ENCODE measurements at places on chromosomes 2 and 18.

DNA sequence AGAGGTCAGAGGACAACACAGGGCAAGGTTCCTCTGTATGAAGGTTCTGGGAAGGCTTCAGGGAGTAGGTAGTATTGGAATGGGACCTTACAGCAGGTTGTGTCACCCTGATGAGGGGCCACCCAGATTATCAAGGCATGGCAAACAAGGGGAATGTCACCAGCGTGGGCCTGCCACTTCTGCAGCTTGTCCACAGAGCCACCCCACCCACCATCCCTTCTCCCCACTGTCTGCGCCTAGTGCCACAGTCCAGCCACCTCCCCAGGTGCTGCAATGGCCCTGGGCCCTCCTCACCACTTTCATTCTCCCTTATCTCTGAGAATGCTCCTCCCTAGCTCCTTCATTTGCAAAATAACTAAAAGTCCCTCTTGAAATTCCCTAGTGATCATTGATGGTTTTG is 170.3 kb downstream of the TTC32 start:
- DNase-seq: no peak

DNA sequence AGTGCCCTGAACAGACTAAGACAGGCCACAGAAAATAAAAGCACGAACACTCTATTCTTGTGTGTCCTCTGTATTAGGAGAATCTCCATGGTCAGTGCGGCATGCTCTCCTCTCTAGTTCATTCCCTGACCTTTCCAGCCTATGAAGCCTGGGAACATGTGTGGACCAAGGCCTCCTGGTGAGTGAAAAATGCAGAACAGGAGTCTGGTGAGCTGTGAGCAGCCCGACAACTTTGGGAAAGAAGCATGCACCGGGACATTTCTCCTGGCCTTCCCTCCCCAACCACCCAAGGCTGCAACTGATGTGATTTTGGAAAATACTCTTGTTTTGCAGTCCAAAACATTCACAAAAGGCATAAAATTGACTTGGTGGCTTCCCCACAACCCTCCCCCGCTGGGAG is 878.3 kb upstream of the ID2 start:
- DNase-seq: no peak

DNA sequence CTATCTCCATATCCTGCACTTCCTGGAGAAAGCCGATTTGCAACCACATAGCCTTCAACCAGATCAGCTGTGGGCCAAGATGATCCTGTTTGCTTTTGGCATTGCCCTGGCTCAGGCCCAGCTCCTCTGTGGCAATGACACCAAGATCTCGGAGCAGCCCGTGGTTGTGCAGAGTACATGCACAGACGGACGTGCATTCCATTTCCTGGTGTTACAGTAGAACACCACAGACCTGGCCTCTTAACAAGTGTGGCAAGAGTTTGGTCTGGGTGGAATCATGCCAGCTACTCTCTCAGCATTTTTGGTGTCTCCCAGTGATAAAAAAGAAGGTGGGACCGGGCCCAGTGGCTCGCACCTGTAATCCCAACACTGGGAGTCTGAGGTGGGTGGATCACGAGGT is 20.0 kb downstream of the MALT1 start:
- no peak for DNase-seq

GRCh38 chr18:813172-814071 is 1.4 kb upstream of the YES1 start:
- peak; percentile 98 for DNase-seq

DNA sequence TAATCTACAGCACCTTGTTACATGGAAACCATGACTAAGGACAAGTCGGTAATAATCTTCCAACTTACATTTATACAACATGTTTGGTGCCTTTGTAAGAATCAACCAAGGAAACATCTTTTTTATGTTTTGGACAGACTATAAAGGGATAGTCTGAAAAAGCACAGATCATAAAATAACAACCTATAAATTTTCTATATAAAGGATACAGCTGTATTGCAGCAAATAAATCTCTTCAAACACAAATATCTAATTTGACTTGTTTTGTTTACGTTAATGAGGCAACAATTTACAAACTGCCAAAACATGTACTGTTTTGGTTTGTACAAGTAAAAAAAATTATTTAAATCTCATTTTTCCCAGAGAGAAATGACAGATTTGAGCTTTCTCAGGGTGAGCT is 92.5 kb downstream of the SRBD1 start:
- DNase-seq: no peak

- peak; percentile 55 for DNase-seq
Measured at GRCh38 chr2:136141510-136142149, 23.7 kb upstream of the CXCR4 start.

GRCh38 chr2:56211048-56211447 is 27.3 kb downstream of the CCDC85A start:
- DNase-seq: no peak

- DNase-seq: no peak
Measured at GRCh38 chr18:22339913-22340312, 77.8 kb downstream of the CTAGE1 start.

DNA sequence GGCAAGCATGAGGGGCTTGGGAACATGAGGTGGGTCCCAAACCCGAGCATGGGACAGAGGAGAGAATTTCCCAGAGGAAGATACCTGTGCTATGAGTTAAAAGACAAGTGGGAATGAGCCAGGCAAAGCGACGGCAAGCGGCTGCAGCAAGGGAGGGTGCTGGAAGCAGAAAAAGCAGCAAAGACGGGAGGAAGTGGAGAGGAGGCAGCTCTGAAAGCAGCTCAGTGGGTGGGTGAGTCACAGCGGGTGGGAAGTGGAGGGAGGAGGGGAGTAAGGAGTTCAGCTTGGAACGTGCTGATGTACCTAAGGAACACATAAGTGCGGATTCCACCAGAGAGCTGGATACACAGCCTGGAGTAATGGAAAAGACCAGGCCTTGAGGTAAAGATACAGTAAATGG is 41.4 kb downstream of the THUMPD2 start:
- no peak for DNase-seq

DNA sequence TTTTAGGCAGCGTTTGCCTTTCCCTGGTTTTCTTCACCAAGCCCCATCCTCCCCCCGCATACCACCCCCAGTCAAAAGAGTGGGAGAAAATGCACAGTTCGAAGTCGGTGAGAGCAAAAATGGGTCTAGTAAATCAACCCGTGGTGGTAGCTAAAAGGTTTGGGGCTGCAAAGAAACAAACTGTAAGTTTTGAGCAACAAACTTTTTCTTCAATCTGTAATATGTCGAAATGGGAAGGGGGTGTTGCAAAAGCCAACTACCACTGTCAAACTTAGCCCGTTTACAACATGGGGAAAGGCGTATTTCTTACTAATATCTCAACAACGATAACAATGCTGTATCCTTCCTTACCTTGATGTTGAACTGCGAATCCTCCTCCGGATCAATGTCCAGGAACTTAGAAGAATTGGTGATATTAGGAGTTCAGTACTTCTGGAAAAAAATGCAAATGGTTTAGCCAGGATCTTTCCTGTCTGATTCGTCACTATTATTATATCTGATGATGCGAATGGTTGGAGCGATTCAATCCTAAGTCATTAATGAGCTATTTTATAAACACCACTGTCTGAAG is 2.4 kb upstream of the SATB2 start:
- peak; percentile 47 for DNase-seq

DNA sequence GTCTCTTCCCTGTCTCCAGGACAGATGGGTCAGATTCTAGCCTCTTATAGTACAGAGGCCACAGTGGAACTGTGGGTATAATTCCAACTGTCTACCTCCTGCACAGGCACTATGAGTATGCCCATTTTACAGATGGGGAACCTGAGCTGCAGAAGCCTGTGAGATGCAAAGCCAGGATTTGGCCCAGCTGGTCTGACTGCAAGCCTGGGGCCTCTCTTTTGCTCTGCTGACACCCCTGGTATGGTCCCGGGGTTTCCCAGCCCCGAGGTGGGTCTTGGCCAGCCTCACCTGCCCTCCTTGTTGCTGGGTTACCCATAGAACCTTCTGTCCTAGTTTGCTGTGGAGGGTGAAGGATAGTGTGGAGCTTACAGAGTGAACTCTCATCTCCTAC is 9.8 kb downstream of the HS6ST1 start:
- no peak for DNase-seq

DNA sequence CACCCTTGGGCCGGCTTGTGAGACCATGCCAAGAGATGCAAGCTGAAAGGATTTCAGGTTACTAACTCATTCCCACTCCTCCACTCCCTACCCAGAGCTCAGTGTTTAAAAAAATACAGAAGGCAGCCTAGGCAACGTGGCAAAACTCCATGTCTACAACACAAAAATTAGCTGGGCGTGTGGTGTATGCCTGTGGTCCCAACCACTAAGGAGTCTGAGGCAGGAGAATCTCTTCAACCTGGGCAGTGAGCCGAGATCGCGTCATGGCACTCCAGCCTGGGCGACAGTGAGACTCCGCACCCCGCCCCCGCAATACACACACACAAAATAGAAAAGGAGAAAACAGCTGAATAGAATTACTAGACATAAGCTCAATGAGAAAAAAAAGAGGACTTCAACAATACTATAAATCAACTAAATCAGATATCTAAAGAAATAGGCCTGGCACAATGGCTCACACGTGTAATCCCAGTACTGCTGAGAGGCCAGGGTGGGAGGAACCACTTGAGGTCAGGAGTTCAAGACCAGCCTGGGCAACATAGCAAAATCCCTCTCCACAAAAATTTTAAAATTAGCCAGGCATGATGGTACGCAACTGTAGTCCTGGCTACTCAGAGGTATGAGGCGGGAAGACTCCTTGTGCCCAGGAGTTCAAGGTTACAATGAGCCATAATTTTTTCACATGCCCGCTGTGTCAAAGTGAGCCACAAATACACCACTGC is 10.1 kb downstream of the IWS1 start:
- no peak for DNase-seq

DNA sequence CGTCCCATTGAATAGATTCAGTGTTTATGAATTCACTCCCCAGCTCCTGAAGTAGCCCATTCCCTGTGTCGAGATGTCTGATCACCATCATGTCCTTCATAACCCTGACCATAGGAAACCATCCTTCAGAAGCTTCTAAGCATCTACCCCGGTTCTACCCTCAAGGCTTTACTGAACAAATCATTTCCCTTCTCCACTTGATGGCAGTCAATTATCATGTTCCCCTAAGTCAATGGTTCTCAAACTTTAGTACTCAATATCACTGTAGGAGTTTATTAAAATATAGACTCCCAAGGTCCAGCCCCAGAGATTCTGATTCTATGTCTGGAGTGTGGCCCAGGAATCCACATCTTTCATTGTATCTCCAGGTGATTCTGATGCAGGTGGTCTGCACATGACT is 228.4 kb upstream of the SP5 start:
- DNase-seq: no peak

- DNase-seq: no peak
Measured at GRCh38 chr18:48752928-48753327, 197.8 kb downstream of the SMAD7 start.

GRCh38 chr2:30867385-30867784 is 60.1 kb upstream of the CAPN13 start:
- no peak for DNase-seq
